ENCODE measurements at places on chromosomes 5 and 9. TPM values are rescaled to one million over a fixed set of nuclear protein-coding genes. Genes with fewer than 3 reads are reported as not detected.

HK3 gene
- 0.51 TPM for total RNA-seq

TBC1D13 gene
- 58.8 TPM for total RNA-seq

BASP1 gene
- 95.2 TPM for total RNA-seq

- DNase-seq: peak; percentile 97
- peaks cover 7% of the 10 kb centered on the region for H3K36me3 ChIP-seq
- peaks cover 5% of the 10 kb centered on the region for H3K27me3 ChIP-seq
- peaks cover 23% of the 10 kb centered on the region for H3K4me1 ChIP-seq
- no peak overlapping the region for H3K4me3 ChIP-seq
Measured at GRCh38 chr5:149442563-149443182, 63.6 kb upstream of the IL17B start.

DNA sequence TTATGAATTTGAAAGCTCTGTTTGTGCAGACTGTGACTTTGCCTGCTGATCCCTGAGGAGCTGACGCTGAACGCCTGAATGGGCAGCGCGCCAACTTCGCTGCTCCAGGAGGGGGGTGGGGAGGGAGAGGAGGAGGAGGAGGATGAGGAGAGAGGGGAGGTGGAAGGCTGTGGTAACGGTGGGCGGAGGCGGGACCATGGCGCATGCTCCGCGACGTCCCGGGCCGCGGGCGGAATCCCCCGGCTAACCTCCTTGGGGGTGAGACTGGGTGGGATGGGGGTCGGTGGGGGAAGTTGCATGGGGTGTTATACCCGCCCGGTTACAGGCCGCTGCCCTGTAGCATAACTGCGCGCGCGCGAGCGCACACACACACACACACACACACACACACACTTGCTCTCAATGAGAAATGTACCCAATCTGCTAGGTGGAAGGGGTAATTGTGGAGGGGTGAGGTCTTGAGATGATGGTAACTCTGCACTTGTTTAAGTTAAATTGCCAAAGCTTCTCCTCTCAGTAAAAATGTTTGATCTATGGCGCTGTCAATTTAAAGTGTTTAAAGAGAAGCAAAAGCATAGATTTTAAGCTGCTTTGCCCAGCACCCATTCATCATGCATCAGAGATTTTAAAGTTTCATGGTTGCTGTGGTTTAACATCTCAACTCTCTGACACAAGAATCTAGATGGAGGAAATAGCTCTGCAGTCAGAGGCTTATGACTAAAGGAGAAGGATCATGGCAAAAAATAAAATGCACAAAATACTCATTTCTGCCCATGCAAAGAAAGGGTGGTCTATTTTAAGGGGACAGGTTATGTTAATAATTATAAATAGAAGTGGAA lies 76.6 kb upstream of the TBCA start:
- DNase-seq: peak; percentile 63
- H3K36me3 ChIP-seq: no peaks in the 10 kb centered on the region
- H3K27ac ChIP-seq: no peak overlapping the region
- H3K4me1 ChIP-seq: peaks cover 22% of the 10 kb centered on the region
- peak overlapping the region; percentile 95 for H3K4me3 ChIP-seq
- peaks cover 25% of the 10 kb centered on the region for H3K27me3 ChIP-seq

DIRAS2 gene
- not detected for total RNA-seq

- H3K36me3 ChIP-seq: no peaks in the 10 kb centered on the region
- H3K27ac ChIP-seq: no peak overlapping the region
- DNase-seq: no peak
Measured at GRCh38 chr5:173712609-173713175, 96.2 kb upstream of the BOD1 start.

DNA sequence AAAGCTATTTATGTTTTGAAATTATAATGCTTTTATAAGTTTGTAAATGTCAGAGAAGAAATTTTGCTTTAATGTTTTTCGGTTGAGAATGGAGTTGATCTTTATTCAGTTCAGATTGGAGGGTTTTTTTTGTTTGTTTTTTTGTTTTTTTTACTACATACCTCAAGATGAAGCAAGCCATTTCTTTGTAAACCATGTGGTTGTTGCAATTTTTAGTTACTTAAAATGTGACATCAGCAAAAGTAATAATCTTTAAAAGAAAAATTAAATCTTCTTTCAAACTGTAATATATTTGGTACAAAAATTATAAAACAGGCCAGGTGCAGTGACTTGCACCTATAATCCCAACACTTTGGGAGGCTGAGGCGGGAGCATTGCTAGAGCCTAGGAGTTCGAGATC lies 102.6 kb downstream of the CDC42SE2 start:
- no peak overlapping the region for H3K27ac ChIP-seq
- H3K36me3 ChIP-seq: no peaks in the 10 kb centered on the region

DNA sequence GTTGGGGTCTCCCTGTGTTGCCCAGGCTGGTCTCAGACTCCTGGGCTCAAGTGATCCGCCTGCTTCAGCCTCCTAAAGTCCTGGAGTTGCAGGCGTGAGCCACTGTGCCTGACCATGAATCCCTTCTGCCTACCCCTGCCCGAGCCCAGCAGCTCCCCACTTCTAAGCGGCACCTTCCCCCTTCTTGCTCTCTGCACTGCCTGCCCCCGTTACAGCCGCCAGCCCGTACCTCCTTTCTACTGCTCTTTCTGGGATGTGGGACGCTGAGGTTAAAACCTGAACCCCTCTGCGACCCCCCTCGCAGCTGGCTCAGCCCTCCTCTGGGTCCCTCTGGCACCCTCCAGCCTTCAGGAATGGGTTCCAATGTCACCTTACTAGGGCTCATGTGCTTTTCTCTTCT lies 249.6 kb downstream of the PBX3 start:
- no peak overlapping the region for H3K4me3 ChIP-seq
- no peak for DNase-seq
- no peaks in the 10 kb centered on the region for H3K27me3 ChIP-seq
- H3K27ac ChIP-seq: no peak overlapping the region
- H3K36me3 ChIP-seq: no peaks in the 10 kb centered on the region
- no peaks in the 10 kb centered on the region for H3K4me1 ChIP-seq

DNA sequence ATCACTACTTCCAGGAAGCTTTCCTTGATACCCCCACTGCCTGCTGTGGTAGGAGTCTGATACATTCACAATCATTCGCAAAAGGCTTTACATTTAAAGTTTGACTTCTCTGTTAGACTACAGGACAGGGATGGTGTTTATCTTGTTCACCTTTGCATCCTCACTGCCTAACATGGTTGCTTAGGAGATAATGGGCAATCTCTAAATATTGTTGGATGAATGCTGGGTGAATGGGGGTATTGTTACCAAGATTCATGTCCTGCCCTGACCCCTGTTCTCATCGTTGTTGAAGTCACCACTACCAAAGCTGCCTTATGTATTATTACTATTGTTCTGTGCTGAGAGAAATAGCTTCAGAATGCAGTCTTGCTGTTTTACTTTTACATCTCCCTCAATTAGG lies 7.7 kb upstream of the TMEFF1 start:
- DNase-seq: no peak
- no peaks in the 10 kb centered on the region for H3K36me3 ChIP-seq
- no peak overlapping the region for H3K4me3 ChIP-seq
- H3K27ac ChIP-seq: no peak overlapping the region
- H3K27me3 ChIP-seq: peaks cover 3% of the 10 kb centered on the region

GRCh38 chr5:166938071-166938470 lies 1353.4 kb upstream of the WWC1 start:
- peaks cover 3% of the 10 kb centered on the region for H3K27me3 ChIP-seq
- H3K4me3 ChIP-seq: no peak overlapping the region
- DNase-seq: no peak
- no peak overlapping the region for H3K27ac ChIP-seq

PCDHA9 gene
- 1.7 TPM for total RNA-seq

- H3K4me3 ChIP-seq: no peak overlapping the region
- H3K36me3 ChIP-seq: no peaks in the 10 kb centered on the region
- no peaks in the 10 kb centered on the region for H3K4me1 ChIP-seq
- DNase-seq: no peak
Measured at GRCh38 chr9:21933281-21933680, 60.9 kb downstream of the CDKN2A start.

DNA sequence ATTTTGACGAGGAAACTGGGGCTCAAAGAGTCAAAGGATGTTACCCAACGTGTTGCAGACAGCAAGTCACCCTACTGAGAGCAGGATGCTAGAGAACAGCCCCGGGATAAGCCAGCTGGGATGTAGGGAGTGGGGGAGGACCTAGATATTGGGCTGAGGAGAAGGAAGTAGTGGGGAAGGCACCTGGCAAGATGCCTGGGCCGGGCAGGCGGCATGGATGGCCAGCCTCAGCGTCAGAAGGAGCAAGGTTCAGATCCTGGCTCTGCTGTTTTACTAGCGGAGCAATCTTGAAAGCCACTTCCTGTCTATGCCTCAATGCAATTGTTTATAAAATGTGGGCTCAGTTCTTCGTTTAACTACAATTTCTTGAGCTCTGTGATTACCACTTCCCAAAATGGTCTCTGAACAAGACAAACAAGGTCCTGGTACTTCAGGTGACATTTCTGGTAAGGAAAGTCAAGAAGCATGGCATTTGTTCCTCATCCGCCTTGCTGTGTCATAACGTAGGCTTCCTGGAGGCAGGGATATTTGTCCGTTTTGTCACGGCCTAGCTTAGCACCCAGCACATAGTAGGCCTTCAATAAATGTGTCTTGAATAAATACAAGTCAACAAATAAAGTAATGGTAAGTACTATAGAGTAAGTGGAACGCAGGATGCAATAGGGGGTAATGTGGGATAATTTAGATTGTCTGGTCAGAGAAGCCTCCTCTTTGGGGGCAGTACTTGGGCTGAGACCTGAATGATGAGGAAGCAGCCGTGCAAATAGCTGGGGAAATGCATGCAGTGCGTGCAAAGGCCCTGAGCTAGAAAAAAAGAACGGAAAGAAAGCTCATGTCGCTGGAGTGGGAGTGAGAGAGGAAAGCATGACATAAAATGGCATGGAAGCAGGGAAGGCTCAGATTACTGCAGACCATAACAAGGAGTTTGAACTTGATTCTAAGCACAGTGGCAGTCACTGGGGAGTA lies 70.5 kb downstream of the SMIM23 start:
- H3K4me1 ChIP-seq: no peaks in the 10 kb centered on the region
- DNase-seq: no peak
- peaks cover 29% of the 10 kb centered on the region for H3K36me3 ChIP-seq
- peak overlapping the region; percentile 16 for H3K4me3 ChIP-seq
- peaks cover 6% of the 10 kb centered on the region for H3K27me3 ChIP-seq
- H3K27ac ChIP-seq: no peak overlapping the region

TMEM174 gene
- total RNA-seq: not detected

Data from endothelial cell (in vitro differentiated cells).